ENCODE measurements at places on chromosomes 6 and 20.

- DNase-seq, result no peak
Measured at GRCh38 chr6:163356324-163356723, 58.2 kb upstream of the QKI start.

GRCh38 chr20:57760698-57761412 is 51.0 kb upstream of the PMEPA1 start:
- no peak for DNase-seq

- DNase-seq, result no peak
Measured at GRCh38 chr6:41555326-41556300, 9.4 kb downstream of the FOXP4 start.

GRCh38 chr6:167659046-167659445 is 167.7 kb upstream of the AFDN start:
- no peak for DNase-seq

- DNase-seq, result peak; percentile 13
Measured at GRCh38 chr6:159608961-159609651, 83.9 kb downstream of the SOD2 start.

DNA sequence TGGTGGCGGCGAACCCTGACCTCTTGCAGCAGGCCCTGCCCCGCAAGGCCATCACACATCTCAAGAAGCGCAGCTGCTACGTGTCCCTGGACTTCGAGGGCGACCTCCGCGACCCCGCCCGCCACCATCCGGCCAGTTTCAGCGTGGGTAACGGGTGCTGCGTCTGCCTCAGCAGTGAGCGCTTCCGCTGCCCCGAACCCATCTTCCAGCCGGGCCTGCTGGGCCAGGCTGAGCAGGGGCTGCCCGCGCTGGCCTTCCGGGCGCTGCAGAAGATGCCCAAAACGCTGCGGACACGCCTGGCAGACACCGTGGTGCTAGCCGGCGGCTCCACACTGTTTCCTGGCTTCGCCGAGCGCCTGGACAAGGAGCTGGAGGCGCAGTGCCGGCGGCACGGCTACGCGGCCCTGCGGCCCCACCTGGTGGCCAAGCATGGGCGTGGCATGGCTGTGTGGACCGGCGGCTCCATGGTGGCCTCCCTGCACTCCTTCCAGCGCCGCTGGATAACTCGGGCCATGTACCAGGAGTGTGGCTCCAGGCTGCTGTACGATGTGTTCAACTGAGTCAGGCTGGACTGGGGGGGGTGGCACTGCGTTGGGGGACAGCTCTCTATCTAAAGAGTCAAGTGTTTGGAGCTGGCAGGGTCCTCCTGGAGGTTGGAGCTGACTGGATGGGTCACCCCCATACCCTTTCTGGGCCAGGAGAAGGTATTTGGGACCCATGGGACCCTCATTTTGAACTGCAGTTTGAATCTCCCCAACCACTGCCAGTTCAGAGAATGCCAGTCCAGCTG is 1.1 kb downstream of the ACTL10 start:
- DNase-seq, result peak; percentile 92

GRCh38 chr6:129709196-129709768 is 695 bp downstream of the ARHGAP18 start:
- DNase-seq, result peak; percentile 39

DNA sequence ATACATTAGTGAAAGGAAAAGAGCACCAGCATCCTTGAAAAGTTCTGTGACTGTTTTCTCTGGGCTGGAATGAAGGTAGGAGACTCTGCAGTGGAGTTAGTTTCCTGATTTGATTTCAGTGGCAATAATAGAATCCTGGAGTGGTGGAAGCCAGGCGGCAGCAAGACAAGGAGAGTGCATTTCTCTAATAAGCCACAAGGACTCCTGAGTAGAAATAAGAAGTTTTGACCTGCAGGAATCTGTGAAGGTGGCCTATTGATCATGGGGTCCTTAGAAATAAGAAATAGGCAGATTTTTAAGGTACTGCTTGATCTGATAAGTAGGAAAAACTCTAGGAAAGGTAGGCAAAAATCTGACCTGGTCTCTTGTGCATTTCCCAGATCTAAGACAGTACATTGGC is 68.4 kb upstream of the ELOVL5 start:
- no peak for DNase-seq

GRCh38 chr6:11423072-11423471 is 114.5 kb upstream of the TMEM170B start:
- DNase-seq, result no peak

- DNase-seq, result no peak
Measured at GRCh38 chr6:156980515-156980914, 203.3 kb downstream of the ARID1B start.

- DNase-seq, result no peak
Measured at GRCh38 chr20:15162079-15162647, 824.8 kb upstream of the FLRT3 start.

DNA sequence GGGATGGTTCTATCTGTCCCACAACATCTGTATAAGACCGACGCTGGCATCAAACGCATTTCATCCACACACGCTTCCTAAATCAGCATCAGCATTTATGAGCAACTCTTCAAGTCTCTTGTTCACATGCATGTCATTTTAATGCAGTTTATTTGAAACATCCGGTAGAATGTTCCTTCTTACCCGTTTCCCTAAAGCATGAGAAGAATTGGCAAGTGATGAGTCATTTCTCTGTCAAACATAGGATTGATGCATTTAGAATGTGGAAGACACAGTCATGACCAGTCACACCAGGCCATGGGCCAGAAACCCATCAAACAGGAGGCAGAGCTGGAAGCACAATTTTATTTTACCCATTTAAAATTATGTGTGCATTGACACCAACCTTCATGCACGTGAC is 122.8 kb downstream of the UST start:
- no peak for DNase-seq

- no peak for DNase-seq
Measured at GRCh38 chr6:122154912-122155575, 244.4 kb upstream of the HSF2 start.

GRCh38 chr20:1528811-1529210 is 28.7 kb downstream of the SIRPD start:
- DNase-seq, result no peak

GRCh38 chr6:63714091-63714490 is 78.5 kb downstream of the PHF3 start:
- no peak for DNase-seq

- no peak for DNase-seq
Measured at GRCh38 chr20:62624719-62625453, 17.4 kb upstream of the SLCO4A1 start.

DNA sequence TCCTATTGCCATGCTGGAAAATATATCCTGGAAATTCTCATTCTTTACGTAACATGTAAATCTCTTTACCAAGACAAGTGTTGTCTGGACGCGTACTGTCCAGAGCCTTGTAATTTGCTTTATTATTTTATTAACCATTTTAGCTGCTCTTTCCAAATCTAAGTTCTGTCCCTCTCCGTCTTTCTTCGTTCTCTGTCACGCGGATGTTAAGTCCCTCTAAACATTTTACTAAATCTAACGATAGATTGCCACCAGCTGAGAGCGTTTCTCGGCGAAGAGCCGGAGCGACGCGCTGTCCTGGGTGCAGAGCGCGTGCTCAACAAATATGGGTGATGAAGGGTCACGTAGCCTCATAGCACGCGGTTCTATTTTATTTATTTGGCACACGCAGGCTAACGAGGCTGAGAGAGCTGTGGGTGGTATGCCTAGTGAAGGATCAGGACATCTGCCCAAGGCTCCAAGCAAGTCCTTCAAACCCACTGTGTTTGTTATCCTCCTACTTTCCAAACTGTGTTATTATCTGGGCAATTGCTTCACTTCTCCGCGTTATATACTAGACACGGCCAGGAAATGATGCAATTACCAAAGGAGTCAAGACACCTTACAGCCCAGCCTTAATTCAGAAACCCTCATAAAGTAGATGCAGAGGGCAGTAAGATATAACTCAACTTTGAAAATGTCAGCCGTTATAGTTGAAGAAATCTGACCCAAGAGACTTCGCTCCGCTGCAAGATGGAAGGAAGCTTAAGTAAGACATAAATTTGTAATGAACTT is 10.0 kb upstream of the NCOA7 start:
- DNase-seq, result peak; percentile 75

DNA sequence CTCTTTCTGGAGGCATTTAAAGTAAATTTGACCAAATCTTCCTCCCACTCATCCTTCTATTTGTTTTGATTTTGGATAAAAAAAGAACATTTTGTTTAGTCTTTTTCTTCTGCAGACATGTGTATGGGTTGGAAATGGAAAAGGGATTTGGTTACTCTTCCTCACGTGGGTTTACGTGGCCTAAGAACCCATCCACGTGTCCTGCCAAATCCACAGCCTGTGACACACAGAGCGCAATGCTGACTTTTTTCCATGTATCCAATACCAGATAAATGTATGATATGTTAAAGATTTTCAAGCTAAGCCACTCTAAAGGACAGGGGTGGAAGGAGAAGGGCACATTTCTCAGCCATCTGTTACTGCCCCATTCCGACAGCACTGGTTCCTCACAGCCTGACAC is 176.5 kb downstream of the COL12A1 start:
- DNase-seq, result no peak

DNA sequence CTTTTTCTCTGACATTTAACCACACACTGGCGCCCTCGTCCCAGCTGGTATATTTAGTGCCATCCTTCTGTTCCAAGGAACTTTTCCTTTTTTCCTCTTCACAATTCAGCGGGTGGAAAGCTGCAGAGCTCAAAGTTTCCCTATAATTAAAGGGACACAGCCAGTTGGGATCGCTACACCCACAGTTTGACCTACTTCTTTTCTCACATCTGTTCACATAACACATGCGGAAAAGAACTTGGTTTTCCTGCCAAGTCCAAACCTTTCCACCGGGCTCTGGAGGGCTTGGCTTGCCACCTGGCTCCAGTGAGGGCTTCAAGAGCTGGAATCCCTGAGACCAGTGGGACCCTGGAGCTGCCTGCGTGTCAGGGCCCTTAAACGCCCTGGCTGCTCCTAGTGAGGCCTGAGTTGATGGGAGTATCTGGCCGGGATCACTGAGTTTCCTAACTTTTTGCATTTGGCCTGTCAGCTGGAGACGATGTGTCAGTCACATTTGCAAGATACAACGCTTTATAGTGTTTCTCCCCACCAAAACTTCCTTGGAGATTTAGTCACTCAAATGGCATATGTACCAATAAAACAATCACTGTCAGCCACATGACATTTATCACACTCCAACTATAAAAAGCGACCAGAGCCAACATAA is 176.0 kb downstream of the SASH1 start:
- no peak for DNase-seq

- DNase-seq, result no peak
Measured at GRCh38 chr6:68637071-68637470, 2.0 kb downstream of the ADGRB3 start.

DNA sequence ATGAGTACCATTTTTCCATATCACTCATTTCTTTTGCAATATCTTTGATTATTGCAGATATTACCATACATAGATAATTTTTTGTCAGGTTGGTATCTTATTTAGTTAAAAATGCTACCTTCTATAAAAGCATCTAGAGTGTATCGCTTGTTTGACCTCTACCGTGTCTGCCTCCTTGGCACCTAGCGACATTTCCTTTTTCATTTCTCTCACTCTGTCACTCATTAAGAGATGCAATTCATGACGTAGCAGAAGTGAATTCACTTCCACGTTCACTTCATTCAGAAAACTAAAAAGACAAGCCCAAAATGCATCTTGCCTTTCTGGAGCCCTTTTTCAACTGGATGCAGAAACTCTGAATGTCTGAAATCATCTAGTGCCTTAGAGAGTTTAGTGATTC is 172.9 kb downstream of the MMS22L start:
- no peak for DNase-seq

- DNase-seq, result peak; percentile 71
Measured at GRCh38 chr6:30626484-30627366, at the start of gene ATAT1. Gene ATAT1 (plus strand): TSS chr6:30626874.

DNA sequence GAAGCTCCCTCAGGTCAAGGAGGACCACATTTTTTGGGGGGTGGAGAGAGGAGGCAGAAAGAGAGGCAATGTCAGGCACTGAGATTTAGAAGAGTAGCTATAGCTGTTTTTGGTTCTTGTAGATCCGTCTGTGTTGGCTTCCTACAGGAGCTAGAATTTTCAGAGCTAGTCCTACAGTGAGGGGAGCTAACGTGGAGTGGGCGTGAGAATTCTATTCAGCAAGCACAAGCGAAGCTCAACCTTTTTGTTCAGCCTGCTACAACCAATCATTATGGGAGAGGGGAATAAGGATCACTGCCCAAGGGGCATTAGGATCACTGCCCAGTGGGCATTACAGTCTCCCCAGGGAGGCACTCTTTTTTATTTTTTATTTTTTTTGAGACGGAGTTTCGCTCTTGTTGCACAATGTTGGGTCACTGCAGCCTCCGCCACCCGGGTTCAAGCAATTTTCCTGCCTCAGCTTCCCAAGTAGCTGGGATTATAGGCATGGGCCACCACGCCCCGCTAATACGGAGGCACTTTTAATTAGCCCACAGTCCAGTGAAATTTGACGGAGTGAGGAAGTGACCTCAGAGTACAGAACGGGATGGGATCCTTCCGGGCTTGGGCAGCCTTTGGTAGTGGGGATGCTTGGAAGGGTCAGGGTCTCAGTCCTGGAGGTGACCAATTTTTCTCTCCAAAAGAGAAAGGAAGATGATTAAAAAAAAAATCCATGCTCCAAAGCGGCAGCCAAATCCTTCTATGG is 1.1 kb upstream of the PANK2 start:
- DNase-seq, result no peak

- DNase-seq, result no peak
Measured at GRCh38 chr20:20375862-20376261, 8.0 kb downstream of the INSM1 start.

- no peak for DNase-seq
Measured at GRCh38 chr6:158020272-158020711, 38.6 kb downstream of the SYNJ2 start.

DNA sequence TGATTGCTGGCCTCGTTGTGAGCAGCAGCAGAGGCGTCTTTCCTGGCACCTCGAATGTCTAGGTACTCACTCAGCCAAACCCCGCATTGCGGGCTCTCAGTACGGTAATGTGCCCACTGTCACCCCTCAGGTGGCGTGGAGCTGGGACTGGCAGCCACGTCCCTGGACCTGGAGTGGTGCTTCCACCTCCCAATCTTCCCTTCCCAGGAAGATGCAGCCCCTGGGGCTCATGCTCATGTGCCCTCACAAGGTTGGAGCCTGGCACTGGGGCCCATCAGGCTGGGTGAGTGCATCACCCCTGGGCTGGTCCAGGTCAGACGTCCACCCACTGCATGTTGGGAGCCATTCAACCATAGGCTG is 75.7 kb downstream of the TCP11 start:
- no peak for DNase-seq

- DNase-seq, result no peak
Measured at GRCh38 chr20:49742948-49743347, 29.3 kb upstream of the B4GALT5 start.

DNA sequence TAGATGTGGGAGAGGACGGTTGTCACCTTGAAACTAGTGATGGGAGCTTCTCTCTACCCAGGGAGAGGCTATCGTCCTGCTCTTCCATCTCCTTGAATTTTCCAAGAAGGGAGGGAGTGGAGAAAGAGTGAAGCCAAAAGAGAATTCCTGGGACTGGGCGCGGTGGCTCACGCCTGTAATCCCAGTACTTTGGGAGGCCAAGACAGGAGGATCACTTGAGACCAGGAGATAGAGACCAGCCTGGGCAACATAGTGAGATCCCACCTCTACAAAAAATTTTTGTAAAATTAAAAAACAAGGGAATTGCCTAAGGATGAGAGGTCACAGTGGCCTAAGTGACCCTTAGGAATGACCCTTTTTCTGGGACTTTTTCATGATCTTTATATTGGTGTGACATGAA is 8.8 kb downstream of the MYH7B start:
- DNase-seq, result no peak

- no peak for DNase-seq
Measured at GRCh38 chr6:90464507-90464906, 122.4 kb downstream of the MAP3K7 start.

Measured in SW480 (cell line).